Activated CD4-positive, alpha-beta T cell treated with anti-CD3 and anti-CD28 coated beads, Interleukin-2, amount 50 U/mL, for 16 hours (primary cell): ENCODE measurements at places on chromosomes 16 and 17.

- DNase-seq = no peak
Measured at GRCh38 chr16:25092441-25092840, 19.1 kb upstream of the LCMT1 start.

GRCh38 chr16:87276924-87277323 lies 40.3 kb downstream of the C16orf95 start:
- DNase-seq = no peak

DNA sequence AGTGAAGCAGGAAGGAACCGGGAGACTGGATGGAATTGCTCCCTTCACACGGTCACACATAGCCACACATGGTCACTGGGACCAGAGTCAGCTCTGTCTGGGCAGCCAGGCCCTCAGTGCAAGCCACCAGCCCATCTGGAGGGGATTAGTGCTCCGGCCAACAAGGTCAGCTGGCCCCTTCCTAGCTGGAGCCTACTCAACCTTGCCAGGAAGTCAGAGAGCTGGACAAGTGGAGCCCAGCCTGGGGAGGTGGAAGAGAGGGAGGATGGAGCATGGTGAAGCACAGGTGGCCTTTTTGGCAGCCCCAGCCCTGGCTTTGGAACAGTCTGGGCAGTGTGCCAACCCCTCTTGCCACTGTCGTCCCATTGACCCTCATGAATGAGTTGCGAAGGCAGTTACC lies 3.7 kb upstream of the CACNA1G start:
- DNase-seq = no peak

- DNase-seq = no peak
Measured at GRCh38 chr17:64378890-64379354, 11.7 kb downstream of the PECAM1 start.

- peak; percentile 56 for DNase-seq
Measured at GRCh38 chr17:40419559-40420331, 2.0 kb upstream of the TOP2A start.

DNA sequence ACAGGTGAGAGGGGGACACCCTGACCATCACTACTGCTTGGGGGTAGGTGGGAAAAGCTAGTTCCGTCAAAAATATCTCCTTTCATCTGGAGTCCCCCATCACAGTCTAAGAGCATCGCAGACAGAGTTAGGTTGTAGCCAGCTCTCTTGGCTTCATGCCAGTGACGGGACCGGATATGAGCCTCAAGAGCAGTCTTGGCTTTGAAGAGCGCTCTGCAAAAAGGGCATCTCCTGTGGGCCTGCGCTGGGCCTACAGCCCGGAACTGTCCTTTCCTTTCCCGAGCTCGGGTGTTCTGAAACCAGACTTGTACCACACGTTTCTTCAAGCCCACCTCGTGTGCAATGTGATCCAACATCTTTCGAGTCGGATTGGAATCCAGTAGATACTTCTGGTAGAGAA lies 253.6 kb downstream of the ZFHX3 start:
- no peak for DNase-seq

DNA sequence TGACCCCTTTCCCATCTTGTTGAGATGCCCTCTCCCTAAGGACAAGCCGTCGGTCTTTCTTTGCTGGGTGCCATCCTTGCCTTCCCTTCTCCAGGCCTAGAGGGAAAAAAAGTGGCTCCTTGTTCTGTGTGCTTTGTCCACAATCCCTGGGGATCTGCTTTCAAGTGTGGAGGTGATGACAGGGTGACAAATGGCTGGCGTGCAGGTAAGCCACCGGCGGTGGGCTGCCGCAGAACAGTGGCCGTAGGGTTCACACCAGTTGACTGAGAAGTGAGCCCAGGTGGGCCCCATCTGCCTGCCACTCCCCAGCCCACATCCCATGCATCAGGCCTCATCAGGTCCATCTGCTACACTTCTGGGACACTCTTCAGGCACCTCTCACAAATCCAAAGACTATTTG lies 11.4 kb upstream of the CALB2 start:
- no peak for DNase-seq

DNA sequence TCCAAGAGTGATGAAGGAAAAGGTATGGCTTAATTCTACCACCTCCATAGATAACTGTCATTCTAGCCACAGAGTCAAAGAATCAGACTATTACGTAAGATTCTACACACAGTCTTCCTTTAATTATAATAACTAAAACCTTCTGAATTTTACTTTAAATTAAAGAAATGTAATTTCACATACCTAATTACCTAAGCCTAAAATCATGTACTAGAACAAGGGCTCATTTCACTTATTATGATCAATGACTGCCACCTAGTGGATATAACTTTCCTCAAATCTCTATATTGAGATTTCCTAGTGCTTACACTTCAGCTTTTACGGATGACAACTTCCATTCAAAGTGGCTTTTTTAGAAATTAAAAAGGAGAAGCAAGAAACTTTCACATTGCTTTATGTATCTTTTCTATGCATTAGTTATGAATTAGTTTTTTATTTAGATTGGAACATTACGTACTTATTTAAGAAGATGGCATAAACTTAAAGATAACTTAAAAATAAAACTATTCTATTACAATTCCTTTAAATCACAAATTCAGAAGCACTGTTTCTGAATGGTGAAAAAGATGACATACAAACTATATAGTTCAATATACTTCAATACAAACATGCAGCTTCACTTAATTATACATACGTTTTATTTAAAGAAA lies 18.2 kb upstream of the ABCA10 start:
- peak; percentile 32 for DNase-seq

GRCh38 chr16:30844671-30845449 lies 49.0 kb downstream of the BCL7C start:
- DNase-seq = peak; percentile 90

GRCh38 chr17:31462261-31462660 lies 70.8 kb downstream of the RAB11FIP4 start:
- DNase-seq = no peak

- DNase-seq = no peak
Measured at GRCh38 chr16:81442220-81442915, 2.2 kb upstream of the CMIP start.

GRCh38 chr17:51650772-51651171 lies 390.4 kb downstream of the UTP18 start:
- no peak for DNase-seq

DNA sequence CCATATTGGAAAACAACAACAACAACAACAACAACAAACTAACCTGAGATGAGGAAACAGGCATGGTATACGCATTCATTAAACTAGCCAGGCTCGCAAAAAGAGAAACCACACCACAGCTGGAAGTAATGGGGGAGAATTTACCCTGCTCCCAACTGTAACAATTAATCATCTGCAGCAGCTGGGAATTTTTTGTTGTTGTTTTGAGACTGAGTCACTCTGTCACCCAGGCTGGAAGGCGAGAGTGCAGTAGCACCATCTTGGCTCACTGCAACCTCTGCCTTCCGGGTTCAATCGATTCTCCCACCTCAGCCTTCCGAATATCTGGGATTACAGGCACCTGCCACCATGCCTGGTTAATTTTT lies 16.3 kb downstream of the PRPSAP1 start:
- DNase-seq = no peak

DNA sequence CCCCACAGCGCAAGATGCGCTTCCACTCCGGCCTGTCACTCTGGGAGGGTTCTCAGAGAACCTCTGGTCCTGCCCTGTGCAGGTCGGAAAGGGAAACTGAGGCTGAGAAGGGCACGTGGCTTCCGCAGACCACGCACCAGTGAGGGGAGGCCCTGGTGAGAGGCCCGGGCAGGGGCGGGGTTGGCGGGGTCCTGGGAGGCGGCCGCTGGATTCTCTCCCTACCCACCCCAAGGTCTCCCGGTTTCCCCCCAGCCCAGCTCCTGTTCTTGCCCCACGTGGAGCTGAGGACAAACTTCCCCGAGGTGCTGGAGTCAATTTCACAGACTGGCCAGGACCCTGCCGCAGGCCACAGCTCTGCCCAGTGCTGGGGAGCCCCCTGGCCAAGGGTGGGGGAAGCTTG lies 11.5 kb downstream of the CCL17 start:
- no peak for DNase-seq

DNA sequence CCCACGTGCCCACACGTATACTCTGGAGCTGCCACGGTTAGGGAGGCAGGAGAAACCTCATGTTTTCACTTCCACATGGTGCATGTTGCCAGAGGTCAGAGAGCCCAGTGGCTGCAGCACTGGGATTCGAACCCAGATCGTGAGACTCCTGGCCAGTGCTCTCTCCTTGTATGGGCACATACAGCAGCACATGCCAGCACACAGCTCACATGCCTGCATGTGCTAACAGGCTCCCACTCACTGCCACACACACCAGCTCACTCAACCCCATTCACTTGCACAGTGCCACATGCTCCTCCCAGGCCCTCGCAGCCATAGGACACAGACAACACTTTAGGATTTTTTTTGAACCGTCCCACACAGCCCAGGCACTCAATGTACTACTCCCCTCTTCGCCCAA lies 49.5 kb upstream of the MRPS23 start:
- DNase-seq = no peak

GRCh38 chr17:34720760-34721159 lies 141.4 kb downstream of the TMEM132E start:
- no peak for DNase-seq

- no peak for DNase-seq
Measured at GRCh38 chr17:79280866-79281572, 206.4 kb downstream of the ENGASE start.

GRCh38 chr16:67108931-67109406 lies 772 bp upstream of the PHAF1 start:
- DNase-seq = no peak

GRCh38 chr16:86042393-86042792 lies 143.4 kb downstream of the IRF8 start:
- DNase-seq = no peak

GRCh38 chr16:71353736-71354135 lies 4.8 kb upstream of the CALB2 start:
- no peak for DNase-seq

DNA sequence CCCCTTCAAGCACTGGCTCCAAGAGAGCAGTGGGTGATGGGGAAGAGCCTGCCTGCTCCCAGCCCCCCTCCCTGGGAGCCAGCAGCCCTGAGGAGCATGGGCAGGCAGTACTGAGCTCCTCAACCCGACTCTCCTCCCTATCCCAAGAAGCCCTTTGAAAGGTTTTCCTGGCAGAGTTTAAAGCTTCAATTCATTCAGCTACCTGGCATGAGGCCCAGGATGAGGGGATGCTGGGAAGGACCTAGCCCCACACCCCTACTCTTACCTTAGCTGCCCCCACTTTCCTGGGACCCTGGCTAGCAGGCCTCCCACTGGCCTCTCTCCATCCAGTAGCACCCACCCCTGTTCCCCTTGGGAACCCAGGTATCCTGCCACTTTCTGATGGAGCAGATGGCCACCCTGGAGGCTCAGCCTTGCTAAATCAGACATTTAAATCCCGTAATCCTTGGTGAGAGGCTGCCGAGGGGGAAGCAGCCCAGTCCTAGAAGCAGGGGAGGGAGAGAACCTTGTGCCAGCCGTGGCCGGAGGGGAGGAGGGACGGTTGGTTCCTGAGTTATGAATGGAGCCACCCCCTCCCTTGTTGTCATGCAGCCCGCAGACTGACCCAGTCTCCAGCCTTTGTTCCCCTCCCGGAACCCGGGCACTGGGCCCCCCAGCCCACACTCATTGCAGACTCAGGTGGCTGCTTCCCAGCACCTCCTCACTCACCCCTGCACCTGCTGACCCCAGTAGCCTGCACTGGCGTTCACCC lies 17.1 kb downstream of the ATP1B2 start:
- DNase-seq = no peak

DNA sequence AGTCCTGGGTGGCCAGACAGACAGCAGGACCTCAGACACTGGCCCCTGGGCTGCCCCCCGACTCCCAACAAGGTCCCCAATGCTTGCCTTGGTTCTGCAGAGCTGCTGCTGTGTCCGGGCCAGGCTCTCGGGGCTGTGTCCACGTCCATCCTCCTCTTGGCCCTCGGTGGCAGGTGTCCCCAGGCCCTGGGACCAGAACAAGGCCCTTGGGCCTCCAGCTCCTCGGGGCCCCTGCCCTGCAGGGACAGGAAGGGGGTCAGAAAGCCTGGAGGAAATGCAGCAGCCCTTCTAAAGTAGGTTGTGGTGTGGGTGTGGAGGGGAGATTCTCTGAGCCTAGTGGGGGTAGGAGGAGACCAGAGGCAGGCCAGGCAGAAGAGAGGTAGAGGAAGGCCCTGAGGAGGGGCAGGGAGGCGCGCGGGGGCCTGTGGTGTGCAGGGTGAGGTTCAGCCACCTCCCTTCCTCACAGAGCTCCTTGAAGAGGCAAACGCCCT lies 2.5 kb upstream of the AXIN1 start:
- DNase-seq = no peak

DNA sequence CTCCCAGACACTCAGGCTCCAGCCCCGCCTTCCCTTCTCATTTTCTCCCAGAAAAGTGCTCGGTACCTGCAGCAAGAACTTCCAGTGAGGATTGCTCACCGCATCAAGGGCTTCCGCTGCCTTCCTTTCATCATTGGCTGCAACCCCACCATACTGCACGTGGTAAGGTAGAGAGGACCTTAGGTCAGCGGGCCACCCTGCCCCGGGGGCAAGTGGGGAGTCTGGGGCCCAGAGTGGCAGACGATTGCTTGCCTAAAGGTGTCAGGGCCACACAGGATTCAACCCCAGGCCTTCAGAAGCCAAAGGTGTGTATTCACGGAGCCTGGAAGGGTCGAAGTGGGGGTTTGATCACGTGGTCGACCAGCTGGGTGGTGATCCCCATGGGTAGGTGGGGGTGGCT lies 1.4 kb downstream of the BCKDK start:
- DNase-seq = no peak

DNA sequence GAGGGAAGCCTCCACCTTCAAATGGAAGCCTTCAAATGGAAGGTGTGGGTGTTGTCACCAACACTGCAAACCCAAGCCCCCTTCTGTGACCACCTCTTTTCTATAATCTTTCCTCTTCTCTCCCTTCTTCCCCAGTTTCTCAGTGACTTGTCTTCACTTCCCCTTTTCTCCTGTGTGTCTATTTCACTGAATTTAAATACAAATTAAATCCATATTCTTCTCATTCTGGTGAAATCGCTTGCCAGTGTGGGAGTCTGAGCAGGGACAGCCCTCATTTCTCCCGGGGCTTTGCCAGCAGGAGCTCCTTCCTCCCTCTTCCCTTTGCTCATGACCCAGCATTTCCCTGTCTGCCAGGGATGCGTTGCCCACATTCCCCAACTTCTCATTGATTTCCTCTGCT lies 6.4 kb upstream of the ITGAX start:
- no peak for DNase-seq

GRCh38 chr16:4847774-4848587 lies 700 bp downstream of the UBN1 start:
- DNase-seq = peak; percentile 49

DNA sequence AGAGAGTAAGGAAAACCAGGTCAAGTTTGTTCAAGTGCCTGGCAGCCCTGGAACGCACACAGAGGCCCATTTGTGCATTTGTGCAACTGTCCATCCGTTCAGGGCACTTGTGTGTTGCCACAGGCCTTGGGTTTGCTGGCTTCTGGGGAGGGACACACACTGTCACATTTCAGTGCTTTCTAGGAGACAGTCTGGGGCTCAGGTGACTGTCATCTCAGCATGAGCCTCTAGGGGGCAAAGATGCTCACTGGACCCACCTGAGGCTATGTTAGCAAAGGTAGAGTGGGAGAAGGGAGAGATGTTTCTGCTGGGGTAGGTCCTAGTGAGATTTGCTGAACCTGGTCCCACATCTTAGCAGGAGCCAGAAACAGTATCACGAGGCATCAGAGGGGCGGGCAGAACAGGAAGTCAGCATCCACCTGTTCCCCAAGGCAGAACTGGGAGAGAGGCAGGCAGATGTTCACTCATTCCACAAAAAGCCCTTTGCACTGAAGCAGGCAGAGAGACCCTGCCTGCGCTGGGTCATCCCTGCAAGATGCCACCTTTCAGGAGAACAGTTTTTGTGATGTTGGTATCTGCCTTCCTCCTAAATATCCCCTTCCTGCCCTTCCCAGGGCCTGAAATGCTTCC lies 48.5 kb downstream of the RAI1 start:
- peak; percentile 58 for DNase-seq
